ENCODE measurements at places on chromosomes 7 and 10. TPM values are rescaled to one million over a fixed set of nuclear protein-coding genes. Genes with fewer than 3 reads are reported as not detected.

GRCh38 chr7:85234730-85235129 is 47.9 kb upstream of the SEMA3D start:
- peak; percentile 12 for DNase-seq

DNA sequence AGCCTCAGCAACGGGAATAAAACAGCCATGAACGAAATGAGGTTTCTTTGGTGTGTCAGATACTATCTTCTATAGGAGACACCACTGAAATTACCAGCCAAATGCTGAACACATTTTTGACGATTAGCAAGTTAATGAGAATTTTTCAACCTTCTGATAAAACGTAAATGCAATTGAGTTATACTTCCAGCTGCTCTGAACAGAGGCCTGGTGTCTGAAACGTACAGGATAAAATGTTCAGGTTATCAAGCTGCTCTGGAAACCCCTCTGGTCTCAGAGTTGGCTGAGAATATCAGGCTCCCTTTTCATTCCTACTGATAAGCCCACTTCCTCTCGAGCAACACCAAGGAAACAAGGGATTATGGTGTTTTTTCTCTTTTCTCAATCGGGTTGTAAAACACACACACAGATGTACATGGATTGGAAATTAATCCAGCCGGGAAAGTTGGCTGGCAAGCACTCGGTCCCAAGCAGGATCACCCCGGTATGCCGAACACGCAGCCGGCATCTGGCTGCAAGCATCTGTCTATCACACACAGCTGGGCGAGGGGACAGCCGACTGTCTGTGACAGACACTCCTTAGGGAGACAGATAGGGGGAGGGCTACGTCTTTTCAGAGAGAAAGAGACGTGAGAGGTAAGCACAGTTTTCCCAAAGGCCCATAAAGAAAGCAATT is 171.8 kb downstream of the PRKAG2 start:
- no peak for DNase-seq

DNA sequence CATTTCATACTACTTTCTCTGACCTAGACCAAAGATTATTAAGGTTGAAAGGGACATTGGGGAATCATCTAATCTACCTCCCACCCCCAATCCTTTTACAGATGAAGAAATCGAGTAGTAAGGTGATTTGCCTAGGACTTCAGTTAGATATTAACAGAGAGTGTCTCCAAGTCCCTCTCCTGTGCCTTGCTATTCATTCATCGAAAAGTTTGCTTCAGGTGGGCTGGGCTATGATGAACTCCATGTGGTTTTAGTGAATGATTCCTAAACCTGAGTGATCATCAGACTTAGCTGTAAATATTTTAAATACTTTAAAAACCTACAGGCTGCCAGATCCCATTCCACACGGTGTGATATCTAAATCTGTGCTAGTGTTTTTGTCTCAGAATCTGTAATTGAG is 259.4 kb upstream of the SORCS1 start:
- DNase-seq = no peak

- DNase-seq = no peak
These were observed 29.4 kb downstream of the HIPK2 start for GRCh38 chr7:139748373-139748765.

- DNase-seq = no peak
These were observed 2.9 kb downstream of the ZNF365 start for GRCh38 chr10:62377026-62377415.

GRCh38 chr10:20622531-20623211 is 274.4 kb downstream of the NEBL start:
- DNase-seq = no peak

- DNase-seq = no peak
These were observed 45.9 kb upstream of the ELAPOR2 start for GRCh38 chr7:87105401-87105800.

- DNase-seq = no peak
These were observed 238.7 kb downstream of the CDK14 start for GRCh38 chr7:90834771-90835170.

DNA sequence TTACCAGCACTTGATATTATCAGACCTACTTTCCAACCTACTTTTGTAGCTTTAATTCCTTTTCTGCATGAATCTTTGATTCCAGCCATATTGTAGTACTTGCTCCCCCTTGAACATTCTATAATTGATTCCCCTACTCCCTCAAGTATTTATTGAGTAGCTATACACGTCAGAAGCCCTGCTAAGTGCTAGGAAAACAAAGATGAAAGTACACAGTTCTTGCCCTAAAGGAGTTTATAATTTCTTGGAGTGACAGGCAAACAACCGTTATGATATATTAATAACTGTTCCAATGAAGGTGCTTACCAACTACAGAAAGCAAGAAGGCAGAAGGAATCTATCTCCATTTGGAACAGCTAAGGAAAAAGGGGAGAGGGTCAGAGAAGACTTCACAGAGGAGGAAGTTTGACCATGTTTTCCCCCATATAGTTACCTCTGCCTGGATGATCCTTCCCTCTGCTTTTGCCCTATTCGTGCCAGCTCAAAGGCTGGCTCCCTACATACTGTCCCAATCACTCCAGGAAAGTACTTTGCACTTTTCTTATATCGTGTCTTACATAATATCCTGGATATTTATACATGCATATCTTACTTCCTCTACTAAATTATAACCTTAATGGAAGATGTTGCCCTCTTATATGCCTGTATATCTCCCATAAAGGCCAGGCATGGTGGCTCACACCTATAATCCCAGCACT is 54.7 kb downstream of the SCD start:
- no peak for DNase-seq

DNA sequence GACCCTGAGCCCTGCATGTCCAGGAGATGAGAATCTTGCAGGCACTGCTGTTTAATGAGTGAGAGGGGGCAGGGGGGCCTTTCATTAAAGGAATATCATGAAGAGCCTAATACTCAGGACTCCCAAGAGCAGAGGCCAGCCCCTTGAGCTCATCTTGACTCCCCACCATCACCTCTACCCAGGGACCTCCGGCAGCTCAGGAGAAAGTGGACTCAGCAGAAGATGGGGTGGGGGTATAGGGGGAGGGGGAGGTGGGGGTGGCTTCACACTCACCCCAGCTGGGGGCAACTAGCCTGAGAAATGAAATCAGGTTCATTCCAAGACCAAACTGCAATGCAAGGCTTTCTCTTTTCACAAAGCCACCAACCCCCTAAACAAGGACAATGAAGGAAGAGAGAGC is 575.6 kb upstream of the MKI67 start:
- no peak for DNase-seq

GRCh38 chr10:120349069-120349468 is 108.0 kb upstream of the PLPP4 start:
- DNase-seq = no peak

- DNase-seq = no peak
These were observed 2.9 kb downstream of the GPR158 start for GRCh38 chr10:25177754-25178135.

DNA sequence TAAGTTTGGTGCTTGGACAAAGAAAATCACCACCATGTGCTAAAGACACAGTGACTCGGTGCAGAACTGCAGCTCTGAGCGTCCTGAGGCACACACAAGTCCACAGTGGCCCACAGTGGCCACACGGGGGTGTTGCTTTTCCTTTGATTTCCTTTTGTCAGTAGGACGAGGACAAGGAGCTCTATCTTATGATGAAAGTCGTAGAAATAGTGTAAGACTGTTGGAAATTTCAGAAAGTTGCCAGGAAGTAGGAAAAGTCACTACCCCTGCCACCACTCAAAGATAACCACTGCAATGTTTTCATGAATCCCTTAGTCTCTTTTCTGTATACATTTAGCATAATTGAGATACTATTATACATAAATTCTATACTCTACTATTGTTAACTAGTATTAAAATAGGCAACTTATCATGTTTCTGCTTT is 146.0 kb downstream of the TNS3 start:
- DNase-seq = no peak

DNA sequence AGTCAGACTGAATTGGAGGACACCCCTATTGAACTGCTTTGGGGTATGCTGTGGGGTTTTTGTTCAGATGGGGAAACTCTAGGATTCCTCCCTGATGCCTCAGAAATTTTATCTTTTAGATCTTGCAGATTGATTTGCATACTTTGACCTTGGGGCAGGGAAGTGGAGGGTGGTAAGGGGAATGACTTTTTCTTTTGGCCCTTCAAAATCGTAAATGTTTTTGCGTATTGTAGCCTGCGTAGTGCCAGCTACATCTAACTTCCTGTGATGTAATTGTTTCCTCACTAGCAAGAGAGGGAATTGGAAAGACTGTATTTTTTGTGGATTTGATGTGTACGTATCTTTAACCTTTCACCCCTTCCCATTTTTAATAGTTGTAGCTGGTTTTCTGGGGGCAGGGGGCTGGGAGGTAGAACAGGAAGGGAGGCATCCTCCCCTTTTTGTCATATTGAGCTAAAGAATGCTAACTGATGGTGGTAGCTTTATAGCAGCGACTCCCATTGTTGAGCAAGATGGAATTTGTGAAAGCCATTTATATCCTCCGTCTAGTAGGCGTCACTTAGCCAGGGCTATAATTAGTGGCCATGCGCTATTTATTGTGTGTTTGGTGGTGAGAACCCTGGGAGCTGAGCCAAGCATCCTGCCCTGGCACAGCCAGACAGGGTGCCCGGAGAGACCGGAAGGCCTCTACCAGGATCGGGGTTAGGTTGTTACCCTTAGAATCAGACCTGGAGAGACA is 11.3 kb downstream of the DUSP5 start:
- DNase-seq = no peak

DNA sequence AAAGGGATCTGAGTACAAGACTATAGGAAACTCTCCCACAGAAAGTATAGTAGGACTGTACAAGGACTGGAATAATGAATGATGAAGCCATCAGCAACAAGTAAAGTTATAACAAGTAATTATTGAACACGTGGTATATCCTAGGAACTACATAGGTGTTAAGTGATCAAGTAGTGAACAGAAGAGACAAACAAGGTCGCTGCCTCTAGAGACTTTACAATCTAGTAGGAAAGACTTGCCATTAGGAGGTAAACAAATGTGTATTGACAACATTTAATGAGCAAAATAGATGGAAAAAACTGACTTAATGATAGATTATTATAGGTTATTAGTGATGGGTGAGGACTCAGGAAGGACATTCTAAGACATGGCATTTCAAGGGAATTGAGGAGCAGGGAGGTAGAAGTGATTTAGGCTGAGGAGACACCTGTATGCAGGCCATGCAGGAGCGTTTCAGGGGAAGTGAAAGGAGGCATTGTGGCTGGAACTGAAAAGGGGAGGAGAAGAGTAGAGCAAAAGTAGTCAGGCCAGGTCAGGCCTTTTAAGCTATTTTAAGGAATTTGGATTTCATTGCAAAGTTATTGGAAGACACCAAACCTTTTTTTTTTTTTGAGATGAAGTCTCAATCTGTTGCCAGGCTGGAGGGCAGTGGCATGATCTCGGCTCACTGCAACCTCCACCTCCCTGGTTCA is 8.5 kb upstream of the GLCCI1 start:
- no peak for DNase-seq

NFKB2 gene
- total RNA-seq = 161 TPM
